ENCODE measurements at places on chromosomes 6 and 20.

- DNase-seq: no peak
Observed at GRCh38 chr20:19993958-19994669, 23.0 kb upstream of the NAA20 start.

- DNase-seq: no peak
Observed at GRCh38 chr20:51036226-51036625, 13.3 kb upstream of the KCNG1 start.

GRCh38 chr6:110544472-110544871 lies 68.1 kb upstream of the SLC22A16 start:
- no peak for DNase-seq

DNA sequence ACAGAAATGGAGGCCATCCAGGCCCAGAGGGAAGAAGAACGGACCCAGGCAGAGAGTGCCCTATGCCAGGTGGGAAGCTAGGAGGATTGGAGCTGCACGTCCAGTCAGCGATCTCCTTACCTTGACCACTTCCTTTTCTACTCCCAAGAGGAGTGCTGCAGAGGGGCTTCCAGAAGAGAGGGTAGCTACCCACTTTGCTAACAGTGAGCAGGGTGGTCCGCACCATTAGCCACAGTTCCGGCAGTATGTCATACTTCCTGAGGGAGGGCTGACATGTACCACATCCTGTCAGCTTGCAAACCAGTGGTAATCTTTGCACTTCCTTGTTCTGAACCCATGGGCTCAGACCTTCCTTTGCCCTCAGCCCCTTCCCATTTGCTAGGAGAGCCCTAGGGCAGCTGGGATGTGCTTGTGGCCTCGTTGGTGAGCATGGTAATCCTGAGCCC lies 35.4 kb downstream of the CEP250 start:
- DNase-seq: no peak

DNA sequence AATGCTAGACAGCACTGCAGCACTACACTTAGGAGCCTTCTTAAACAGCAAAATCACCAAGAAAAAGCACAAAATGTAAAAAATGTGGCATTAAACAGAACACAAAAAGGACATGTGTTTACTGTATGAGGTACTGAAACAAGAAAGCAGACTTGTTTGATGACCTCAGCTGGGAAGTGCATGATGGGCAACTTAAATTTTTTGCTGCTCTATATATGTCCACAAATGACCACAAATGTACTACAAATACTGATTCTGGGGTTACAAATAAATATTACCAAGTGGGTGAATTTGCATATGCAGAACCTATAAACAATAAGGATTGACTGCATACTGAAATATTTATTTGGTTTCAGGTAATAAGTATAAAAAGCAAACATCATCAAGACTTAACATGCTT lies 13.1 kb downstream of the RAB23 start:
- no peak for DNase-seq

DNA sequence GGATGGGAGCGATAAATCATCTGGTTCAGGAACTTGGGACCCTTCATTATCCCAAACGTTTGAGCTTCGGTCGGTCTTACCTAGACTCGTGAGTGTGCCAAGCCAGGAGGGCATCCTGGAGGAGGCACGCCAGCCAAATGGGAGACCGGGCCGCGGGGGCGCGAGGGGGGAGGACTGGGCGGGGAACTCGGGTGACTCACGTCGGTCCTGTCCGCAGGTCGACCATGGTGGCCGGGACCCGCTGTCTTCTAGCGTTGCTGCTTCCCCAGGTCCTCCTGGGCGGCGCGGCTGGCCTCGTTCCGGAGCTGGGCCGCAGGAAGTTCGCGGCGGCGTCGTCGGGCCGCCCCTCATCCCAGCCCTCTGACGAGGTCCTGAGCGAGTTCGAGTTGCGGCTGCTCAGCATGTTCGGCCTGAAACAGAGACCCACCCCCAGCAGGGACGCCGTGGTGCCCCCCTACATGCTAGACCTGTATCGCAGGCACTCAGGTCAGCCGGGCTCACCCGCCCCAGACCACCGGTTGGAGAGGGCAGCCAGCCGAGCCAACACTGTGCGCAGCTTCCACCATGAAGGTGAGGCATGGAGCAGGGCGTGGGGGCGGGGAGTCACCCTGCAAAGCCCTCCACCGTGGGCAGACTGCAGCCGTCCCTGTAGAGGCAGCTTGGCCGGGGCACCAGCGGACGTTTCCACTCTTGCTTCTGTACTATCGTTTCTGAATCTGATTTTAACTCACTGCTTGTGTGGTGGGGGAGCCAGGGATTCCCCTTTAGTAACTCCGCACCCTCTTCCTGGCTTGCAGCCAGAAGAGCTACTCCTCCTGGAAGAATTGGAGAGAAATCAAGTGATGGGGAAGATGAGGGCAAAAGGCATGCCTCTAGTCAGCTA lies 2.7 kb downstream of the BMP2 start:
- DNase-seq: peak; percentile 76

DNA sequence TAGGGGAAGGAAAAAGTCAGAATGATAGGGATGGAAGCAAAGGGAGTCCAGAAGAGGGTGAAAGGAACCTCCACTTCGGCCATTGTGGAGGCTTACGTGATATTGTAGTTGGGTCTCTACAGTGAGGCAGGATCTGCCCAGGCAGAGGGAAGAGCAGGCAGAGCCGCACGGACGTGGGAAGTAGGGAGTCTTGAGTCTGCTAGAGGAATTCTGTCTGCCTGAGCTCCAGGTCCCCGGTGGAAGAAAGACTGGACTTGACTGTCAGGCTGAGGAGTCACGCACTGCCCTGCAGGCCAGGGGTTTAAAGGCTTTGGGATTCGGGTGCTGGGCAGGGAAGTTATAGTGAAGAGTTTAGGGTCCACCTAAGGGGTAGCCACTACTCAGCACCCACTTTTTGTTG lies 16.4 kb downstream of the TGM6 start:
- DNase-seq: no peak

DNA sequence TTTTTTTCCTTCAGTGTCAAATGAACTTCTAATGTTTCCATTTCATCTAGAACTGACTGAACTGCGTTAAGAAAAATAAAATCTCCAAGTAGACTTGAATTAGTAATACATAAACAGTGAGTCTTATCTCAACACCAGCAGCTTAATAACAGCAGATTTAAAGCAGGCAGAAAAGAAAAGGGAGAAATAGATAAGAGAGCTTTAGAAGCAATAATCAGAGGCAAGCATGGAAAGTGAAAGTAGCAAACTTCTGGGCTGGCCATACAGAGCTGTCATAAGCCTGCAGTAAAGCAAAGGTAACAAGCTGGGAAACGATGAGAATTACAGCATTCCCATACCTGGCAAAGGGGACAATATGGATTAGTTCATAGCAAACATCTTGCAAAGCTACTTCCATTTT lies 16.9 kb upstream of the ANGPT4 start:
- no peak for DNase-seq

Data from lower lobe of right lung (tissue), 2 donors.